Activated T-cell treated with anti-CD3 and anti-CD28 coated beads, Interleukin-2, amount 50 U/mL, for 72 hours (primary cell): ENCODE measurements at places on chromosomes 3 and 15. TPM values are rescaled to one million over a fixed set of nuclear protein-coding genes. Genes with fewer than 3 reads are reported as not detected.
A peak's percentile ranks its signal among the peaks of the same experiment; 100 is the strongest.

Gene PARP3
- total RNA-seq, result 27.1 TPM

DNA sequence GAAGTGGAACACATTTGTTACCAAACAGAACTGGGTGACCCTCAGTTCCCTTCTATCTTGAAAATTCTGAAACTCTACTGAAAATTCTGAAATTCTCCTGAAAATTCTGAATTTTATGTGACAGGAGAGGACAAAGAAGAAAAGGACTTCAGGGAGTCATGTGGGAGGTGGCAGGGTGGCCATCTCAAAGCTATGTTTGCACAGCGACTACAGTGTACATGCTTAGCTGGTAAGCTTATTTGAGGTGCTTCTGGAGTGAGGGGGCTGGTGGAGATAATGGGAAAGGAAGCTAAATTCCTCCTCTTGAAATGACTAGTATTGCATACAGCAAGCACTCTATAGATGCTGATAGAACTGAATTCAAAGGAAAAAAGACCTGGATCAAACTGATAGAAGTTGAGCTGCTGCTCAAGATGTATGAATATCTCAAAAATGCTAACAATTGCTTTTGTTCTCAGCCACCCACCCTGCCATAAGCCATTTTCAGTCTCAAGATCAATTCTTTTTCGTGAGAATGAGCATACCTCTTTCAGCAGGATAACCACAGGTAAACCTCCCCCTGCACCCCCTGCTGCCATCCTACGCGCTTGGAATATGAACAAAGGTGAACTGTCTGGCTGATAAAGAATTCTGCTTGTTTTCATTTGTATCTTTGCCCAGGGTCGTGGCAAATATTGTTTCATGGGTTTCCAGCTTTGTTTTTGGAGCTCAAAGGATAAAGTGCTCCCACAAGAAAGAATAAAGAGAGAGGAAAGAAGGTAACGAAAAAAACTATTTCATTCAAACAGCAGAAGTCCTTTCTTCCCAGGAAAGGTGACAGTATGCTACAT, 16.6 kb upstream of the ARHGEF3 start:
- DNase-seq, result no peak

Gene GOLGA6L6
- not detected for total RNA-seq

GRCh38 chr3:107657971-107658370, 135.2 kb downstream of the BBX start:
- no peak for DNase-seq

Gene MME
- not detected for total RNA-seq

- DNase-seq, result no peak
Observed at GRCh38 chr3:112463250-112463649, 36.0 kb downstream of the BTLA start.

Gene POC1A
- 28.6 TPM for total RNA-seq

DNA sequence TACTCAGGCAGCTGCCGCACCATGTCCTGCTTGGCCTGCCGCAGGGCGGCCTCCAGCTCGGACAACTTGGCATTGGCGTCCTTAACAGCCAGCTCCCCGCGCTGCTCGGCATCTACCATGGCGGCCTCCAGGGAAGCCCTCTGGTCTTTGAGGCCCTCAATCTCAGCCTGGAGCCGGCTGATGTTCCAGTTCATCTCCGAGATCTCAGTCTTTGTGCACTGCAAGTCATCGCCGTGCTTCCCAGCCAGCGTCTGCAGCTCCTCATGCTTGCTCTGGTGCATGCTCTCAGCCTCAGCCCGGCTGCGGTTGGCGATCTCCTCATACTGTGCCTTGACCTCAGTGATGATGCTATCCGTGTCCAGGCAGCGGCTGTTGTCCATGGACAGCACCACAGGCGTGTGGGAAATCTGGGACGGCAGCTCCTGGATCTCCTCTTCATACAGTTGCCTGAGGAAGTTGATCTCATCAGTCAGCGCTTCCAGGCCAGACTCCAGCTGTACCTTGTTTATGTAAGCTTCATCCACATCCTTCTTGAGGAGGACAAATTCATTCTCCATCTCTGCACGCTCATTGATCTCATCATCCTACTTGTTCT, 15.5 kb upstream of the PSTPIP1 start:
- DNase-seq, result no peak

DNA sequence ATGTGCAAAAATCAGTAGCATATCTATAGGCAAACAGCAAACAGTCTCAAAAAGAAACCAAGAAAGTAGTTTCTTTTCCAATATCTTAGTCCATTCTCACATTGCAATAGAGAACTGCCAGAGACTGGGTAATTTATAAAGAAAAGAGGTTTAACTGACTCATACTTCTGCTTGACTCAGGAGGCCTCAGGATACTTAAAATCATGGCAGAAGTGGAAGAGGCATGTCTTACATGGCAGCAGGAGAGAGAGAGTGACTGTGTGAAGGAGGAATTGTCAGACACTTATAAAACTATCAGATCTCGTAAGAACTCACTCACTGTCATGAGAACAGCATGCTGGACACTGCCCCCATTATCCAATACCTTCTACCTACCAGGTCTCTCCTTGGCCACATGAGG, 327.9 kb upstream of the EPHA3 start:
- DNase-seq, result no peak

DNA sequence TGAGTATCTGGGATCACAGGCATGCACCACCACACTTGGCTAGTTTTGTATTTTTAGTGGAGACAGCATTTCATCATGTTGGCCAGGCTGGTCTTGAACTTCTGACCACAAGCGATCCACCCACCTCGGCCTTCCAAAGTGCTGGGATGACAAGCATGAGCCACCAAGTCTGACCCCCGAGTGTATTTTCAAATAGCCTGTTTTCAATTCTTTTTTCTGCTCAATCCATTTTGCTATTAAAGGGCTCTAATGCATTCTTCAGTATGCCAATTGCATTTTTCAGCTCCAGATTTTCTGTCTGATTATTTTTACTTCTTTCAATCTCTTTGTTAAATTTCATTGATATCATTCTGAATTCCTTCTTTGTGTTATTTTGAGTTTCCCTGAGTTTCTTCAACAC, 5.8 kb downstream of the OR5H6 start:
- DNase-seq, result no peak

- DNase-seq, result peak; percentile 19
Observed at GRCh38 chr3:58111513-58112184, 99.1 kb downstream of the DNASE1L3 start.

- peak; percentile 51 for DNase-seq
Observed at GRCh38 chr3:171772427-171773056, 37.7 kb downstream of the PLD1 start.

GRCh38 chr15:79257454-79257853, 25.1 kb upstream of the ANKRD34C start:
- no peak for DNase-seq

GRCh38 chr15:64851503-64851840, 9.8 kb downstream of the PLEKHO2 start:
- DNase-seq, result no peak

Gene EPB42
- not detected for total RNA-seq

DNA sequence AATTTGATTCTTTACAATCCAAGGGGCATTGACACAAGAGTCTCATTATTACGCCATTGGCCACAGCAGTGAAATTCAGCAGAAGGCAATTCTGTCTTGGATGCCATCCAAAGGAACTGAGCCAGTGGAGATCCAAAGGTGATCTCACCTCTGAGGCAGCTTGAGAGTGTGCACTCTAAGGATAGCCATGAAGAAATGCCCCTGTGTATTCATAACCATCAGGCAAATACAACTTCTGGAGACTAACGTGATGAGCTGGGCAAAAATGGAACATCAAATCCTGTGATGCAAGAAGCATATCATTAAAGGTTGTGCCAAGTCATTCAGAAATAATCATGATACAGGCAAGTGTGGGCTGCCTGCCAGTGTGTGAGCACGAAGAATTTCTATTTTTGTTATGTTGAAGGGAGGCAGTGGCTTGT, 41.4 kb downstream of the ROBO2 start:
- DNase-seq, result no peak

GRCh38 chr3:196502775-196503195, 783 bp downstream of the RNF168 start:
- peak; percentile 69 for DNase-seq

DNA sequence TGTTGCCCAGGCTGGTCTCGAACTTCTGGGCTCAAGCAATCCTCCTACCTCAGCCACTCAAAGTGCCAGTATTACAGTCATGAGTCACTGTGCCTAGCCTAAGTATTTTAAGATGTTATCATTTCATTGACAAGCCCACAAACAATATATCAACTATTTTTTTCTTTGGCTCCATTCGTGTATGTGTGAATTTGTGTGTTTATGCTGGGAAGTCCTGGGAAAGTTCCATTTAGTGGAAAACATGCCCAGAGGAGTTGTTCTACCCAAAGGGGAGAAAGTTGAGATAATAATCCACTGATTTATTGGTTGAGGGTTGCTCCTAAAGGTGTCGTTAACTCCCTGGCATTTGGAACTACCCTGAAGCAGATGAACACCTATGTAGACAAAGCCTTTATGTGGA, 58.8 kb downstream of the KIF9 start:
- DNase-seq, result no peak

Gene A4GNT
- not detected for total RNA-seq

DNA sequence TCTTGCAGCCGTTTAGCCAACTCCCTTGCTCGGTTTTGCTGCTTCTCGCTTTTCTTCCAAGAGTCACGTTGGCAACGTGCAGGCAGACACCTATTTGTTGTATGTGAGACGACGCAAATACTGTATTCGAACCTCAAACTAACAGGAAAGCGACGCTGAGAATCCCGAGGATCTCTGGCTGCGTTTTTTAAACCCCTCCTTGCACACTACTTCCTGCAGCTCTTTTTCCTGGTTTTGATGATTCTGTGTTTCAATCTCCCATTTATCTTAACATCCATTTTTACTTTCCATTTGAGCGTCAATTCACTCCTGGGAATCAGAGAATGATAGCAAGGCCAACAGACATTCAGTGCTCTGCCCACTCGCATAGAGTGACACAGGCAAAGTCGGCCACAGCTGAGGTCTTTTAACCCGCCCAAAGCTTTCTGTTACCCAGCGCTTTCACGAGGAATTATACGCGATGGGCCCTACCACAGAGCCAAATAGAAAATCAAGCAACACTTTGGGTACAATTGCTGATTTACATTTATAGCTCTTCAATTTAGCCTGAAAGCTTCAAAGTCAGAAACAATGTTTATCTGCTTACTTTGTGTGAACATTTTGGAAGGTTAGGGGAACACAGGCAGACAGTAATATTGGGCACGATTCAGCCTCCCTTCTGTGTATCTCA, 1.6 kb upstream of the ANXA2 start:
- DNase-seq, result no peak
